CD8-positive, alpha-beta T cell (primary cell): ENCODE measurements at places on chromosomes 6 and 20.

- no peak for DNase-seq
Observed at GRCh38 chr6:149440735-149441671, 40.9 kb downstream of the SUMO4 start.

DNA sequence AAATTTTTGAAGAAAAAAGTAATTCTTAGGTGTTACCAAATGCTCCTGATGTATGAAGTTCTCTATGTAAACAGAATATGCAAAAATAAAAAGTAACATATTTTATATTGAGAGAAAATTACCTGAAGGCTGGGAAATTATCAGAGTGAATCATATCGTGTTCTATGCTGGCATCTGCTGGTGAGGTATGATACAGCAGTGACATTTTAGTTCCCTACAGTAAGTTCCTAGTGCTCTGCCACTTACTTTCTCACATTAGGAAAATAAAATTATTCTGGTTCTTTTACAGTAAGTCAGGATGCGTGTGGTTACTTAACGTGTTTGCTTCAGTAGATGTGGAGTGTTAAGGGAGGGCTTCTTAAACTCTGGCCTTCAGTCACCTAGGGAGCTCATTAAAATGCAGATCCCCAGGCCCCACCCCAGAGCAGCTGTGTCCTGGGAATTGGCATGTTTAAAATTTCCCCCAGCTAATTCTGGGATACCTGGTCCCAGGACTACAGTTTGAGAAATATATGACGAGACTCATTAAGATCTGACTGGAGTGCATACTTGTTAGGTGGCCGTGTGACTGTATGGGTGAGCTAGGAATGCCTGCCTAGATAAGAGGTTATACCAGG is 3.2 kb downstream of the ACTR5 start:
- DNase-seq = peak; percentile 23

- no peak for DNase-seq
Observed at GRCh38 chr6:81105998-81106397, 646.5 kb downstream of the TENT5A start.

- no peak for DNase-seq
Observed at GRCh38 chr20:17407550-17407949, 123.6 kb downstream of the BFSP1 start.

GRCh38 chr20:53405139-53405538 is 188.5 kb downstream of the ZNF217 start:
- no peak for DNase-seq

GRCh38 chr6:128024969-128025368 is 124.1 kb upstream of the THEMIS start:
- DNase-seq = no peak

DNA sequence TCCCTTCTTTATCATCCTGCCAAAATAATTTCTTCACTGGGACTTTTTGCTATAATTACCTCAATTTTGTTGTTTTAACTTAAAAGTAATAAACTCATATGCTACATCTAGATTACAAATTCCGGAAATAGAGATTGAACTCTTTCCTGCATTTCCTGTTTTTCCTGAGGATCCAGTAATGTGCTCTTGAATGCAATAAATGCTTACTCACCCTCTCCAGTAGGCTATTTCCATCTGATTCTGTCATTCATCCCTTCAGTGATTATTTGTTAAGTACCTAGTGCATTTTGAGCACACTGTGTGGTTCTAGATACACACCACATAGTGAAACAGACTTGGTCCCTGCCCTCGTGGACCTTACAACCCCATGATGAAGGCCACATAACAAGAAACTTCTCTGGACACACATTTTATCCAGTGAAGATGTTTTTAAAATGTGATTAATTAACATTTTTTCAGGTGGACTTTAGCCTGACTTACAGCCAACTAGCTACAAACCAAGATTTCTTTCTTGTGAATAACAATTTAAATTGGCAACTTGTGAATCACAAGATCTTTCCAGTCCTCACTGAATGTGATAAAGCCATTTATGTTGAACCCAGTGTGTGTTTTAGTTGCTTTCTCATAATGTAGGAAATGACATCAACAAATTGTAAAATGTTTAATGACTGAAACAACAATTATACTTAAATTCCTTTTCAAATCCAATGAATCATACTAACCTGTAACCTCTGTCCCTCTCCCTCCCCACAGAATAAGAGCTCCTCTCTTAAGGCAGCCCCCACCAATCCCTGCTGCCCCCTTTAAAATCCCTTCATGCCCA is 272.3 kb downstream of the KHDC1L start:
- no peak for DNase-seq

DNA sequence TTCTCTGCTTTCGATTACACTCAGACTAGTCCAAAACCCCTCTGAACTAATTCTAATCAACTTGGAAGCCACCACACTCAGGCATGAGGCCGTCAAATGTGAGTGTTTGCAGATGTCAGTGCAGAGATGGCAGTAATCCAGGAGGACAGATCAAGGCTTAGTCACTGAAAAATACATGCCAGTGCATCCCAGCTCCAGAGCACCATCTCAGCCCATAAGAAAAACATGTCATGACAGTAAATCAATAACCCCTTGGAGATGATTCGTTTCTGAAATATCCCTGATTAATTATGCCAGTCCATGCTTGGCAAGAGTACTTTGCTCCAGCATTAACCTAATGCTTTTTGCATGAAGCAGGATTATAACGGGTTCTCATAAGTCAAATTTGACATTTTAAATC is 179.5 kb downstream of the ADAT2 start:
- no peak for DNase-seq

GRCh38 chr6:45094831-45095230 is 233.3 kb upstream of the RUNX2 start:
- DNase-seq = no peak

DNA sequence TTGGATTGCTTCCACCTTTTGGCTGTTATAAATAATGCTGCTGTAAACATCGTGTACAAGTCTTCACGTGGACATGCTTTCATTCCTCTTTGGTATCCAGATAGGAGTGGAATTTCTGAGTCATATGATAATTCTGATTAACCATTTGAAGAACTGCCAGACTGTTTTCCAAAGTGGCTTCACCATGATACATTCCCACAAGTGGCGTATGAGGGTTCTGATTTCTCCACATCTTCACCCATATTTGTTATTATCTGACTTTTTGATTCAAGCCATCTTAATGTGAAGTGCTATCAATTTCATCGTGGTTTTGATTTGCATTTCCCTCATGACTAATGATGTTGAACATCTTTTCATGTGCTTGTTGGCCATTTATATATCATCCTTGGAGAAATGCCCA is 2.9 kb upstream of the SNRPB start:
- DNase-seq = no peak

DNA sequence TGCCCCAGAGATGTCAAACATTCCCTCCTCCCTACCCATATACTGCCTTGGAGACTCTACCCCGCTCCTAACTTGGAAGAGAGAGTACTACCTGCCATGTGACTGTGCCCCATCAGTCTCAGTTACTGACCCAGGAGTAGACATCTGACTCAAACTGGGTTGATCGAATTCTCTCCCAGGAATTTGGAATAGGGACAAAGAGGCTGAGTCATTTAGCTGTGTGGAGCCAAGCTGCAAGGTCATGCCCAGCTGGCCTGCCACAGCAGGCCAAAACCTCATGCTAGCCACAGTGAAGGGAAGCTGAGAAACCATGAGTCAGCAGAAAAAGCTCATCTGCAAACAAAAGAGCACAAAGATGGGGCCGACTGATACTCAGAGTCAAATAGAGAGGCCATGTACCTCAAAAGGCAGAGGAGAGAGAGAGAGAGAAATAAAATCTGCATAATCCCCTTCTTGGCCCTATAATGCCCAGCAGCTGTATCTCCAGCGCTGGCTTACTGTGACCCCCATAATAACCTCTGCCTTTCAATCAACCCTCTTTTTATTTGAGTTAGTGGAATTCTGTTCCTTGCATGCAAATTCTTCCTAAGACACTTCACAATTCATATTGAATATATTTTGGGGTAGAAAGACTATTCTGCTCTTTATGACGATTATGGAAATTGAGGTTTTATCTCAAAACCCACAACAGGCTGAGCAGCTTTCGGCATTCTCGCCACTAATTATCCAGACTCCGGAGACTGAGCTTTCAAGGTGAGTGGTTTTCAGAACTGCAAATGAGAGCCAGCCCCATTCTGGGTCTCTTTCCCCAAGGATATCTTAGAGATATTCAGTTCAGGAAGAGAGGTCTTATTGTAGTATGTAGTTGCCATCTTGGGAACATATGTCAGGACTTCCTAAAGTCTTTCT is 21.4 kb upstream of the AKIRIN2 start:
- no peak for DNase-seq

GRCh38 chr20:10696650-10697049 is 22.9 kb upstream of the JAG1 start:
- no peak for DNase-seq

GRCh38 chr20:14778875-14779274 is 441.5 kb upstream of the FLRT3 start:
- no peak for DNase-seq

DNA sequence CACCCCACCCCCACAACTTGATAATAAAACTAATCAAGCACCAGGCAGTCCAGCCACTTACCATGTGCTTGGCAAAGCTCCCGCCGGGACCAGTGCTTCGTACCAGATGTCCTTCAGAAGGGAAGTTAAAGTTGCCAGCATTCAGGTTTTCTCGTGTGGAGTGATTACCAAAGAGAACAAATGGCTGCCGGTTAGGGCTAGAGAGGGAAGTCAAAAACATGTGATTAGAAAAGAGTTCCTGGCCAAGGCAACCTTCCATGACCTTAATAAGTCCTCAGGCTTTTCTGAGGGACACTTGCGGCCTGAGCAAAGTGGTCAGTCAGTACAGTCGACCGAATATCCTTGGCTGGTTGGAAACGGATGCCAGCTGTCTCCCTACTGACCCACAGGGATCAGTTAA is 67.0 kb downstream of the DNAAF9 start:
- no peak for DNase-seq

- no peak for DNase-seq
Observed at GRCh38 chr6:14502551-14502950, 385.0 kb downstream of the CD83 start.

DNA sequence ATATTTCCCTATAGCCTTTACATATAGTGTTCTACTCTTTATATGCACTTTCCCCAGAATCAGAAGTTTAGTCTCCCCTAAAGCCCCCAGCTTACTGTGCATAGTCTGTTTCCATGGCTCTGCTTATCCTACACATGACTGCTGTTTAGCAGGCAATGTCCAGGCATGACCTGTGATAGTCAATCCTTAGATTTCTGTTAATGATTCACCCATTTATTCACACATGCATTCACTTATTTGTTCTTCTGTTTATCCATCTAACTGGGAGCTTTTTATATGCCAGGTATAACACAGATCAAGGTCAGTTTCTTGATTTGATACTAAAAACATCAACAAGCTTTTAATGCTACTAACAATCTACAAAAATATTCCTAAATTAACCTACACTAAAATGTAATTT is 300.8 kb downstream of the PHF3 start:
- DNase-seq = no peak

DNA sequence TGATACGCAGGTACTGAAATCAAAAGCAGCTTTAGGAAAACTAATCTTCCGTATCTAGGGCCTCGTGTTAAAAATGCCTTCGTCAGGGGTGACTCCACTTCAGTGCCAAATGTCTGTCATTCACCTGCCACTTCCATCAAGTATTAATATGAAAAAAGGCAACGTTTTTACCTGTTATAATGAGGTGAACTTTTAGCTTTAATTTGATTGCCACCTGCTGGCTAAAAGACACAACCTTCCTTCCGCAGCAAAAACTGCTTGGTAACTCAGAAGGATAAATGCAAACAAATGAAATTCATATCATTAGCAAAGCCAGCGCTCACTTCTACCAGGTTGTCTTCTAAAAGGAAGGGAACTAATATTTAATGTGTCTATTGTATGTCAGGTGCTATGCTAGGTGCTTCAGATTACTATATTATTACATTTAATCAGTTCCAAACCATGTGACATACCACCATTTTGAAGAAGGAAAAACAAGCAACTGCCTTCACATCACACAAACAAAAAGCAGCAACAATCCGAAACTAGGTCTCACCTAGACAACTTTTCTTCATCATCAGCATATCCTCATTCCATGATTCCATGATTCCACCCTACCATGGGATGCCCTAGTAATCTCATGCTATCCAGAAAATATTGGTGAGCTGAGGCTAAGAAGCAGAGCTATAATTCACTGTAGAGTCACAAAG is 20.6 kb upstream of the ARHGAP18 start:
- peak; percentile 70 for DNase-seq

DNA sequence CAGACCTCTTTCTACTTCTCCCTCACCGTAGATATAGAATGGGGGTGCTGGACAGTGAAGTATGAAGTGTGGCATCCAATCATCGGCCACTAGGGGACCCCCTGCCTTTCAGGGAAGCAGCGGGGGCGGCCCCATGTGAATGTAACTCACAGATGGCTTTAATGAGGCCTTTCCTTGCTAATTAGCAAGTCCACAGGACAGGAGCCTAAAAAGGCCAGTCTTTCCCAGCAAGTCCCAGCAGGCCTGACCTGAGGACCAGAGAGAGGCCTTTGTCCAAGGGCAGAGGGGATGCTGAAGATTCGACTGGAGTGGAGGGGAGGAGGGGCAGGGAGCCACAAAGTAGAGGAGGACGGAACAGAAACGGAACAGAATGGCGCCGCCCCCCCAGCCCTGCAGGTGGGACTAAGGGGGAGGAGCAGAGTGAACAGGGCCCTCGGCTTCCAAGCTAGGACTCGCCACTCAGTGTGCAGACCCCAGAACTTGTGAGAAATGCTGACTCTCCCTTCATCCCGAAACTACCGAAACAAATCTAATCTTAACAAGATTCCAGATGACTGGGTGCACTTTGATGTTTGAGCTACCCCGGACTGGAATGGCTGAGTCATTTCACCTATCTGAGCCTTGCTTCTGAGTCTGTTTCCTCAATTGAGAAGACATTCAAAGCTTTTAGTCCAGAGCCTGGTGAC is 5.8 kb downstream of the C6orf132 start:
- DNase-seq = peak; percentile 35

GRCh38 chr20:2918096-2919049 is 45.1 kb downstream of the PTPRA start:
- DNase-seq = no peak

DNA sequence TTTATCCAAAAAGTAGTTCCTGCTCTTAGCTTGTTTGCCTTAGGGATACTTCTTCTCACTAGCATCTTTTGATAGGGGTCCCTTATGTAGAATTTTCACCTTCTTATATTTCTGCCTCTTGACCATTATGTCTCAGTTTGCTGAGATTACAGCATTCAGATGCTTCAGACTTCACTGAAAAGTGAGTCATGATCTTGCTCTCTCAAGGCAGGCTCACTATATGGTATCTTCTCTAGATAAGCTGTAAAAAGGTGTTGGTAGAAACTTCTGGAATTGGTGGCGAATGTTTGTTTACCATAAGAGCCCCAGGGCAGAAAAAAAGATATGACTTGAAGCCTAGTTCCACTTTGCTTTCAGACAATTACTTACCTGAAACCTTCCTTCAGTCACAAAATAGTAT is 19.7 kb downstream of the GTPBP2 start:
- no peak for DNase-seq

DNA sequence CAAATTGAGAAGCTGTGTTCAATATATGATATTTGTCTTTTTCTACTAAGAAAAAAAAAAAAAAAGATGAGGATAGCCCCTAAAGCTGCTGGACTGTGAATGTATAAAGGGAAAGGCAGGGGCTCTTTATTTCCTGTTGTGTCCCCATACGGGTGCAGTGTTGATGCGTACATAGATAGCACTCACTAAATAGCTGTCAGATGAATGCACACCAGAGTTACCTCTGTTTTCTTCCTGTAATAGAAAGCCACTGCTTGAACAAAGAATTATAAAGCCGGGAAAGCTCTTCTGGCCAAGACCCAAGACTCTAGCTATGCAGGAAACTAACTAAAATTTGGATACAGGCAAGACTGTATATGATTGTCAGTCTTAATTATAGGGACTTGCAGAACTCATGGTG is 260.0 kb downstream of the FARS2 start:
- no peak for DNase-seq

- DNase-seq = peak; percentile 37
Observed at GRCh38 chr6:139164001-139164400, 29.1 kb downstream of the HECA start.
